Suppressor macrophage treated with lipopolysaccharide for 1 hour (primary cell): ENCODE measurements at places on chromosomes 12 and 14.

DNA sequence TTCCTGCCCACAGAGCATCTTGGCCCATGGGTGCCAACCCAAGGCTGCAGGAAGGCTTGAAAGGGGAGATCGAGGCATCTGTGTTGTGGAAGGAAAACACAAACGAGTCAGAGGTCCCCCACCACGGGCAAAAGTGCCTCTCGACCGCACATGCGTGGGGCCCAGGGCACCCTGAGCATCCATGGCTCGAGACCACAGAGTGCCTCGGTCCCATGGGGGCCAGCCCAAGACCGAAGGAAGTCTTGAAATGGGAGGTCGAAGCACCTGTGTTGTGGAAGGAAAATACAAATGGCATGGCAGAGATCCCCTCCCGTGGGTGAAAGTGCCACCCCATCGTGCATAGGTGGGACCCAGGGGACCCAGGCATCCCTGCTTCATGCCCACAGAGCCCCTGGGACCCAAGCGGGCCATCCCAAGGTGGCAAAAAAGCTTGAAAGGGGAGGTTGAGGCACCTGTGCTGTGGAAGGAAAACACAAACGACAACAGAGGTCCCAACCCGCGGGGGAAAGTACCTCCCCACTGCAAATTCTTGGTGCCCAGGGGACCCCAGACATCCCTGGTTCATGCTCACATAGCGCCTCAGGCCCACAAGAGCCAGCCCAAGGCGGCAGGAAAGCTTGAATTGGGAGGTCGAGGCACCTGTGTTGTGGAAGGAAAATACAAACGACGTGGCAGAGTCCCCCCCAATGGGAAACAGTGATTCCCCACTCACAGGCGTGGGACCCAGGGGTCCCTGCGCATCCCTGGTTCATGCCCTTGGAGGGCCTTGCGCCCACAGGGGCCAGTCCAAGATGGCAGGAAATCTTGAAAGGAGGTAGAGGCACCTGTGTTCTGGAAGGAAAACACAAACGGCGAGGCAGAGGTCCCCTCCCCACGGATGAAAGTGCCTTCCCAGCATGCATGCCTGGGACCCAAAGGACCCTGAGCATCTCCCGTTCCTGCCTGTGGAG is 373.0 kb downstream of the ALG10 start:
- DNase-seq: no peak

- no peak for DNase-seq
Observed at GRCh38 chr14:99596071-99596627, 7.9 kb downstream of the CCDC85C start.

DNA sequence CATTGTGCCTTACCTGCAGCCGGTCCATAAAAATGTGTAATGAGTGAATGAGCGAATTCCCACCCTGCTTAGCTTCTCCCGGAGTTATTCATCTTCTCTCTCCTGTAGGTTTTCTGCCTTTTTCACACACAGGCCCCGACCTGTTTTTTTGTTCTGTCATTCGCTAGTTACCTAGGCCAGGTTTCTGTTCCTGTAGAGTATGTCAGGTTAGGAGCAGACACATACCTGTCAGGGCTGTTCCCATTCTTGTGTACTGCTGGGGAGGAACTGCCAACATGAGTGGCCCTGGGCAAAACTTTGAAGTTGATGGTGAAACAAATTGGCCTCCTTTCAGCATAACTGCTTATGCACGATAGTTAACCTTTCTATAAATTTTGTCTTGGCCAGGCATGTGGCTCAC is 140.1 kb downstream of the SYNE2 start:
- no peak for DNase-seq

DNA sequence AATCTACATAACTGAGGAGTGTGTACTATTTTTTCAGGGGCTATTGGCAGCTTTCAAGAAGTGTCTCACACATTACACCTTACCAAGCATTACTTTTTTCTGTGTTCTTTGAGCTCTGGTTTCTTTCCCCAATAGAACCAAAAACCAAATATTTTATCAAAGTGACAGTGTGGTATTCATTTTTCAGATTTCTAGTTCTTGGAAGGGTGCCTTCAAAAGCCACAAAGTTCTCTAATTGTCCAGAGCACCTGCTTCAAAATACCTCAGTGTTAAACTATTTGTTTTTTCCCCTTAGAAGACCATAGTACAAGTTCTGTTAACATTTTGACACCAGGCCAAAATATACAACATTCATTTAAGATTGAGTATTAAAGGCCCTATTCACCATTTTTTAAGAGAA is 515.7 kb downstream of the ETNK1 start:
- DNase-seq: no peak

DNA sequence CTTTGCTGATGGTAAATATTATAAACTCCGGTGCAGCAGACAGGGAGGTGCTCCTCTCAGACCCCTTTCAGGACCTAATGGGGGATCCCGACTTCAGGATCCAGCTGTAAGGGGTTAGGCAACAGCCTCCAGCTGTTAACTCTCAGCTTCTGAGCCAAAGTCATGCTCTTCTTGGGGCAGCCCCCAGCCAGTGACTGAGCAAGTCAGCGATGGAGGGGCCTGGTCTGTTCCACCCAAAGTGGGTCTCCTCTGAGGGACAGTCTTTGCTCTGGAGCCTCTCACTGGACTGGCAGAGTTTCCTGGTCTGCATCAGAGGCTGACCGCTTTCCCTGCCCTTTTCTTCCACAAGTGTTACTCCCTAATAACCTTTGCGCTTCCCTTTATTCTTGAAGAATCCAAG is 184.2 kb upstream of the DIO3 start:
- no peak for DNase-seq

DNA sequence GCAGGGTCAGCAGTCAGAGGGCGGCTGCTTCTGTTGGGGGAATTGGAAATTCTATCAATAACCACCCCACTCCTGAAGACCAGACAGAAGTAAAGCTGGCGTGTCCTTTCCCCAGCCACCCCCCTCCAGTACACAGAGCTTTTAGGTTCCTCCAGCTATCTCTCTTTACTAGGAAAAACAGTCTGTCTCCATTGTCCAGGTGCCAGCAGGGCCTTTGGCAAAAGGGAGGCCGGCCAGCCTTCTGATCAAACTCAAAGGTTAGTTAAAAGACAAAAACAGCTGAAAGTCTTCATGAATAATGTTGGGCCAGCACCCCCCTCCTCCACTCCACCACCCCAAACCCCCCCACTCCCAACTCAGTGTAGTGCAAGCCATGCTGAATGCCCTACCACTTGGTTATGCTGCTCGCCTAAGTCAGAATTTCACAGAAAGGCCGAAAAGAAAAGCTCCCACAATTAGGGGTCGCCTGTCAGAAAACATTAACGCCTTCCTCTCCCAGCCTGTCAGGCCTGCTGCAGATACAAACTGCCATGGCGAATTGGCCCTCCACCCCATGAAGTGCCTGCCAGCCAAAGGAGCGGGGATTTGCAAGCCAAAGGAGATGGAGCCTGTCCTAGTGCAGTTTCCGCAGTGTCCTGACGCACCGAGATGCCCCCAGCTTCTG is 8.9 kb downstream of the ASCL1 start:
- no peak for DNase-seq

DNA sequence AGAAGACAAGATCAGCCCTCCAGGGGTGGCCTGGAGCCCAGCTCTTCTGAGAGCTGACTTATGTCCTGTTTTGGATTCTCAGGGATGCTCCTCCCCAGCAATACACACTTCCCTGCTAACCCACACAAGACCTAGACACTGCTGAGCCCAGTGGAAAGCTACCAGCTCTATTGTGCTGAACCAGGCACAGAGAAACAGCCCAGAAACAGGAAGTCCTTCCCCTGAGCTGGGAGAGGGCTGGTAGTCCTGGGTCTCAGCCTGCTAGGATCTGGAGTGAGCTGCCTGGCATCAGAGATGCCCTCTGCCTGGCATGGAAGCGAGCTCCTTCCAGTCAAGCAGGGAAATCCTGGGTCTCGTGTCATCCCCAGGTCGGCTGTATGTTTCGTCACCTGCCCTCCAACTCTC is 1.2 kb upstream of the LAG3 start:
- DNase-seq: peak; percentile 78
